Cerebellum (tissue), 4 donors: ENCODE measurements at places on chromosomes 16 and 17. TPM values are rescaled to one million over a fixed set of nuclear protein-coding genes. Genes with fewer than 3 reads are reported as not detected.

ST6GALNAC2 gene
- total RNA-seq = 0.54 TPM

YBX2 gene
- 1.5 TPM for total RNA-seq

TMEM100 gene
- total RNA-seq = 11.0 TPM

LPCAT2 gene
- total RNA-seq = 13.8 TPM

MYL11 gene
- 1.00 TPM for total RNA-seq

MRC2 gene
- total RNA-seq = 16.0 TPM

KLHL10 gene
- not detected for total RNA-seq

ATP6V0C gene
- total RNA-seq = 23.9 TPM
